Stimulated activated naive CD4-positive, alpha-beta T cell treated with Interleukin-2 at 50 U/mL for 16 hours (primary cell): ENCODE measurements at places on chromosomes 1 and 21.
A peak's percentile ranks its signal among the peaks of the same experiment; 100 is the strongest.

DNA sequence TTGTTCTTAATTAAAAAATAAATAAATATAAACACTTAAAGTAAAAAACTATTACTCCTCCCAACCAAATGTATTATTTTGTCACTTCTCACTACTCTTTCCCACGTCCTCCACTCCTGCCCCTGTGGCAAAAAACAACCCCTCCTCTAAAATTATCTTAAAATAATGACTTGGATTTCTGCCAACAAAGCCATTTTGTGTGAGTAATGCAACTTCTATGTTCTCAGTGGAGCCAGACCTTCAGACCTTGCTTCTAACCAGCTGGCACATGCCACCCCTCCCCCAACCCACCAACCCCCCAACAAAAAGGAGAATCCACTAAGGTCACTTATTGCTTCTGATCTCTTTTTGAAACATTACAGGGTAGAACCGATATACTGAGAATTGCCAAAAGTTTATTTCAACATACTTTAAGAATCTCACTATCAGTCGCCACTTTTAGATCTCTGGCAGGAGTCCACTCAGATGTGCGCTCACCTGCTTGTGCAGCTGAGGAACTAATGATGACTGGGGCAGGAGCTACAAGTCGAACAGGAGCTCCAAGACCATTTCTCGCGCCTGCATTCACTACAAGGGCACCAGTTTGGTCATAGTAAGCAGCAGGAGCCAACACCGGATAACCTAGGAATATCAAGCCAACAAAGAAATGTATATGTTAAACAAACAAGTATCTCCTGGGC, 58.3 kb upstream of the SDC3 start:
- DNase-seq = no peak

- DNase-seq = no peak
Observed at GRCh38 chr1:53740621-53741105, 1.7 kb upstream of the GLIS1 start.

GRCh38 chr1:34054920-34055319, 110.1 kb downstream of the CSMD2 start:
- DNase-seq = no peak

GRCh38 chr1:22375601-22376000, 76.0 kb upstream of the ZBTB40 start:
- DNase-seq = no peak

DNA sequence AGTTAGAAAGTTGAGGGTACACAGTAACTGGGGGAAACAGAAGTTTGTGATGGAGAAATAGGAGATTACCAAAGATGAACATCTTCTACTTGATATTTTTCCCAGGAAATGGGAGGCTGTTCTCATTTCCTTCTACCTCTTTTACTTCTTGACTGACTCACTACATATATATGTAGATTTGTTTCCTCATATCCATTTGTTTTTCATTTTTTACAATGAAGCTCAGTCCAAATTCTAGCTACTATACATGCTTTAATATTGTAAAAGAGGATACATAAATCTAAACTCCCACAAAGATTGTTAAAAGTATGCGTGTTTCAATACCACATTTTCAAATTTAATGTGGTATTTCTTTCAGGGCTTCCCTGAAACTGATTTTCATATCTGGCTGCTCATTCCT, 366.6 kb upstream of the NCAM2 start:
- no peak for DNase-seq

DNA sequence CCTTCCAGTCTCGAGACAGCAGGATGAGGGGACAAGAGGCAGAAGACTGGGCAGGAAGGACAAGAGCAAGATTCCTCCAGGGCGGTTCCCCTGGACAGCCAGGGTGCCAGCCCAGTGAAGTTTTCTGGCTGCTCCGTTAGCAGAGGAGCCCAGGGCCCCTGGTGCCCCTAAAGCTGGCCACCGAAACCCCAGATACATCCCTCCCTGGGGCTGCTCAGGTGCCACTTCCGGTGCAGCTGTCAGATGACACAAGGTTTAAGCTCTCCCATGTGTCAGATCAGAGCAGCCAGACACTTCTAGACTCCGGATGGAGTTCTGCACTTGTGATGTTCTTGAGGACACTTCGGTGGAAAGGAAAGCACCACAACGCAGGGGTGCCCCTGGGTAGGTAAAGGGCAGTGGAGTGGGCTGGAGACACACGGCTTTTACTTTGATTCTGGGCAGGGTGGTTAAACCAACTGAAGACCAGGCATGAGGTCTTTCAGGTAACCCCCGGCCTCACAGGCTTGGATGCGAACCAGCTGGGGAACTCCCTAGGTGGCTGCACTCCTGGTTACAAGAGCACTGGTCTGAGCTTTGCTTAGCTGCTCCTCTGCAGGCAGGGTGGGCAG, 85.7 kb downstream of the ITPKB start:
- DNase-seq = peak; percentile 35

DNA sequence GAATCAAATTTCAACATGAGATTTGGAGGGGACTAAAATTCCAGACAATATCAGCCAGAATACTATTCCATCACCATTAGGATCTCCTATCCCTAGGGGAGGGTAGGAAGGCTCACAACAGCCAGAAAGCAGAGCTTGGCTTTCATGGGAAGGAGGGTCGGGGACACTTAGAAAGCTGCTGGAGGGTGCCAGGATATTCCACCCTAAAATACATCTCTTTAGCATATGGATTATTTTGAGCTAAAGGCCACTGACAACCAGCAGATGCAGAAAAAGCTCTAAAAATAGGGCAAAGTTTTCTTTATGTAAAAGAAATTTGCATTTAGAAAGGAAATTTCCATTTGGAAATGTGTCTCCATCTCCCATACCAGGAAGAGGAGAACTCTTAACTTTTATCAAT, 54.3 kb upstream of the PCP4 start:
- DNase-seq = no peak

DNA sequence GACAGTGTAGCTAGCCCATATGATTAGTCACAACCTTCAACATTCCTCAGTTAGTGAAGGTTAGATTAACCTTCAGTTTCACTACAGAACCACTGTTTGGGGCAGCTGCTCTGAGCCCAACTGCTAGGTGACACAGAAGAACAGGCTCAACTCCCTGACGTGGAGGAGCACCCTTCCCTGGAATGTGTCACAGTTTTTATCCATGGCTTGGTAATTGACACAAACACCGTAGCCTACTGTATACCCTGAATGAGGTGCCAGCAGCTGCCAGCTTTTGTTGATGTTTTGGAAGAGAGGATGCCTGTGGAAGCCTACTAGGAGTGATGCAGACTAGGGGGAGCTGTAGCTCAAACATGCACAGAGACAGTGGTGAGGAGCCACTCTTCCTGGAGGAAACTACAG, 56.6 kb upstream of the CR2 start:
- no peak for DNase-seq

GRCh38 chr1:58741678-58742553, 41.9 kb downstream of the JUN start:
- DNase-seq = no peak

DNA sequence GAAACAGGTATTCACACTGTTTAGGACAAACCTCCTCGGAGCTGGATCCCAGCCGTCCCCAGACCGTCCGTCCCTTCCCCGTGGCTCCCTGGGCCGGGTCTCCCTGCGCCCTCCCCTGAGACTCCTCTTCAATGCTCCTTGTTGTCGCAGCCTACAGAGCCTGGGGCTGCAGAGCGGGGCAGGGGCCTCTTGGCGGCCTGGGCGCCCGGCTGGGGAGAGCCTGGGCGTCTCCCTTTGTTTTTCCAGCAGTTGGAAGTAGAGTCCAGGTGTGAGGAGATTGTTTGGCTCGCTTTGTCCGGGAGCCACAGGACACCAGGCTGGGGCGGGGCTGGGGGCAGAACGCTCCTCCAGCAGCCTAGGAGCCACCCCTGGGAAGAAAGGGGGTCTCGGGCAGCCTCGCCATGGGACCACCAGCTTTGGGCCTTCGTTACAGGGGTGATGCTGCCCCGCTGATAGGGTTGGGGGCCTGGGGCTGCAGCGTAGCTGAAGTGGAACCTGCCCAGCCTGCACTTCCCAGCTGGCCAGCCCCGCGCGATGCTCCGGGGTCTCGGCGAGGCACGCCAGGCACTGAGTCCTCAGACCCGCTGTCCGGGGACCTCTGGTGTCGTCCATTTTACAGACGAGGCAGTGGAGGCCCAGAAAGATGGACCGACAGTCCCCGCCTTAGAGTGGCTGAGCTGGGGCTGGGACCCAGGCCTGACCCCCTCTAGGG, 66.9 kb downstream of the PRDM16 start:
- DNase-seq = no peak

DNA sequence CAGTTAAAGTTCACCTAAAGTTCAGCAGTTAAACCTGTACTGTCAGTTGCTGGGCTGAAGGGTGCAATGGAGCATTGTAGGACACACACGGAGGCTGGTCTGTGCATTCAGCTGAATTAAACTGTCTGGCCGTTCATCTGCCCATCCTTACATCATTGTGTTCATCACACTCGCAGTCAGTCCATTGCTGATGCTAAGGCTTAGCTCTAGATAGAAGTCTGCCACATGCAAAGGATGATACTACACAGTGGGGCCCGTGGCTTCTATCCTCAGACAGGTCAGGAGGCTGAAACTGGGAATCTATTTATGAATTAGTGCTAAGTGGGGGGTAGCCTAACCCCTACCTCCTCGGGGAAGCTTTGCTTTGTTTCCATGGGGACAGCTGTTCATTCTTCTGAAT, 60.4 kb downstream of the CNIH3 start:
- no peak for DNase-seq

DNA sequence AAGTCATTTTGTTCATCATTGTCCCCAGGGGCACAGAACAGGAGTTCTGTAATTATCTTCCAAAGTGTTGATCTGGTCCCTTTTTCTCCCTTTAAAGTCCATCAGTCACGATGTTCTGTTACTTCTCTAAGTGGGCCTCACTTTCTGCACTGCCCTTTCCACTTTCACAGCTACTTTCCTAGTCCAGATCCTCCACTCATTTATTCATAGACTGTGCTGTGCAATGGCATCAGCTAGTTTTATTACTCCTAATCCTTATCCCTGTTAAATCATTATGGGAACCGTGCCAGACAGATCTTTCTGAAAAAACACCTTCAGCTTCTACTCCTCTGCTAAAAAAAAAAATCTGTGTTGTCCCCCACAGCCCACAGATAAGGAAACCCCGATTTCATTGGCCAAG, 64.0 kb upstream of the BCL10 start:
- DNase-seq = no peak

- no peak for DNase-seq
Observed at GRCh38 chr1:227010645-227011044, 70.6 kb downstream of the COQ8A start.

GRCh38 chr1:228175316-228176023, 9.9 kb downstream of the IBA57 start:
- DNase-seq = no peak

DNA sequence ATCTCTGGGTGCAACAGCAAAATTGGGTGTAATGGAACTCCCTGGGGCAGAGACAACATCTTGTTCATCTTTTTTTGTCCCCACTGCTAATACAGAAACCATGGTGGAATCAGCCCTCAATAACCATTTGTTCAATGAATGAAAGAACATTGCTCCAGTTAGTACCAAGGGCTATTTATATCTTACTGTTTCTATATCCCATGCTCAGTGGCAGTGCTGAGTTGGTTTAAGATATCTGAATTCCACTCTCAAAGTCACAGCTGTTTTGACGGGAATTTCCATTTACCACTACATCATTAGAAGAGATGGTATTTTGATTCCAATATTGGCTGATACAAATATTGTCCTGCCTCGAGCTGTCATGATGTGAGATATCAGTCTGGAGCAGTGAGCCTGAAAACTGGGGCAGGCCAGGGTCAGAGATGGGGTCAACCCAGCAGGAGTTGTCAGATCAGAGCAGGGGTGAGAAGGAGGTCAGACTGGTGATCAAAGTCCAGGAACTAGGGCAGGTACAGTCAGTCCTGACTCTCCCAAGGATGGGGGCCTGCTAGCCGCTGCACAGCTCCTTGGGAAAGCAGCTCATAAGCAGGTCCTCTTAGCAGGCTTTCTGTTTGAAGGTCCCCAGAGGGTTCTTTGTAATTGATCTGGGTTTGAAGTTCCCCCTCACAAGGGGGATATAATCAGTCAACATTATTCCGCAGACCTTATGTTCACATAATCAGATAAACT, 5.8 kb upstream of the PHC2 start:
- no peak for DNase-seq

- no peak for DNase-seq
Observed at GRCh38 chr1:224217655-224218623, 34.9 kb downstream of the DEGS1 start.

- no peak for DNase-seq
Observed at GRCh38 chr1:58854576-58854975, 70.7 kb upstream of the JUN start.

DNA sequence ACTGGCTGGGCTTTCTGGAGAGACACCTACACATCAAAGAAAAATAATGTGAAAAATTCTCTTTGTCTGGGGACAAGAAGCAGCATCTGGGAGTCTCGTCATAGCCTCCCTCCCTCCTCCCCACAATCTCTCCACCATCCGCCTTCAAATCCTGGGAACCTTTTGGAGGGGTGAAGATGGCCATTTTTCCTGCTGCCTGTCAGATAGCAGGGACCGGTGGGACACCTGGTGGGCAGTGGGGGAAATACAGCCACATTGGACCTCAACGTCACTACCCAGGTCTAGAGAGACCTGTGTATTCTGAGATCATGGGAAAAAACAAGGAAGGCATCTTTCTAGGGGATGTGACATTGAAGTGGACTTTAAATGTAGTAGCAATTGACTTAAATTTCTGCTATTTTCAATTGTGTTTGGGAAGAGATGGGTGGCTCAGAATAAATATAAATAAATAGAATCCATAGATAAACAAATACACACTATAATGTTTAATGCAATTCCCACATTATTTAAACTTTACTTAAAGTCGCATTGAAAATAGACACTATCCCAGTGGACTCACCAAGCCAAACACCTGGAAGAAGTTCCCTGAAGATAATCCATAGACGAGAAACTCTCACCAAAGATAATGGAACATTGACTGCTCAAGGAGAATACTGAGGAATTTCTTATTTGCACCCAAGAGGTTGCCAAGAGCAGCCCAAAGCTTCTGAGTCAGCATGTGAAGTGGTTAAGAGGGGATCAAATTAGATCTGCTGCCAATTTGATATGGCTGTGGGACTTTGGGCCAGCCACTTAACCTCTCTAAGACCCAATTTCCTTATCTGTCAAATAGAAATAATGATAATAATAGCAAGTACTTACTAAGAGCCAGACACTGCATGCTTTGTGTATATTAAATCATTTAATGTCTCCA, 147.6 kb upstream of the CAMK1G start:
- peak; percentile 1 for DNase-seq

- no peak for DNase-seq
Observed at GRCh38 chr21:46092811-46093667, 4.9 kb upstream of the COL6A2 start.

- no peak for DNase-seq
Observed at GRCh38 chr1:222040121-222040805, 298.4 kb upstream of the DUSP10 start.
